CD4-positive, alpha-beta T cell treated with Interferon gamma for 1 hour (primary cell): ENCODE measurements at places on chromosomes 2 and 18.

DNA sequence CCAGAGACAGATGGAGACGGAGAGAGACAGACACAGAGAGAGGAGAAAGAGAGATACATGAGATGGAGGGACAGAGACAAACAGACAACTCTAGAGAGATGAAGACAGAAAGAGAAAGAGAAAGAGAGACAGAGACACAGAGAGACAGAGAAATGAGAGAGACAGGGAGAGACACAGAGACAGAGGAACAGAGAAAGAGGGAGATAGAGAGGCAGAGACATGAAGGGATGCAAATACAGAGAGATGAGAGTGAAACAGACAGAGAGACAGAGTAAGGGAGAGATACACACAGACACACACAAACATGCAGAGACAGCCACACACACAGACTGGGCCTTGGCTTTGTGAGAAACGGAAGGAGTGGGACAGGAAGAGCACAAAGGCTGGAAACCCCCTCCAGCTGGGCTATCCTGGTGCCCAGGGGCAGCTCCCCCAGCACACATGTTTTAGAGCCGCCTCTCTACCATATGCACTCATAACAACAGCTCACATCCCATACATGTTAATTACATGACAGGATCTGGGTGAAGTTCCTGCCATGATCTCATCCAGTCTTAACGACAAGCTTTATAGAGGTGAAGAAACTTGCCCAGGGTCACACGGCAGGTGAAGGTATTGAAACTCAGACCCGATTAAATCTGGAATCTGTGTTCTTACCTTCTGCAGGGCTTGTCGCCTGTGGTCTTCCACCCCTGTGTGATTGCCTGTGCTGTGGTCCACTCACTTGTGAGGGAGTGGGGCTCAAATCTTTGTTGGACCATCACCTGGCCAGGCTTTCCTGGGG is 32.4 kb downstream of the IL18R1 start:
- no peak for DNase-seq

DNA sequence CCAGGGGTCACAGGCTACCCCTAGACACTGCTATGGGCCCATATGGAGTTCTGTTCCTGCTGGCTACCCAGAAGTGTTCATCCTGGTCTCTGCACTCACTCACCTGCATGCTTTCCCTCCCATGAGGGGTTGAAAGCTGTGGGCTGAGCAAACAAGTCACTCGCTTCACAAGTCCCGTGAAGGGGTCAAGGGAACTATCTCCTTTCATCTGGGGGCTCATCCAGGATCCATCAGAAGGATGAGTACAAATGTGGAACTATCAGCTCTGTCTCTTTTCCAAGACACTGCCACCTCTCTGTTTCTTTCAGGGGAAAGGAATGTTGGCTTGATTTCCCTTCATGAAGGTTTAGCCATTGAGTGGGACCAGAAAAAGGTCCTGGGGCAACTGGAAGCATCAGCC is 21.7 kb downstream of the SULT1C4 start:
- DNase-seq: no peak

- DNase-seq: no peak
Observed at GRCh38 chr2:219116776-219117646, 43.6 kb downstream of the NHEJ1 start.

- DNase-seq: no peak
Observed at GRCh38 chr2:104914509-104914908, 60.6 kb downstream of the POU3F3 start.

DNA sequence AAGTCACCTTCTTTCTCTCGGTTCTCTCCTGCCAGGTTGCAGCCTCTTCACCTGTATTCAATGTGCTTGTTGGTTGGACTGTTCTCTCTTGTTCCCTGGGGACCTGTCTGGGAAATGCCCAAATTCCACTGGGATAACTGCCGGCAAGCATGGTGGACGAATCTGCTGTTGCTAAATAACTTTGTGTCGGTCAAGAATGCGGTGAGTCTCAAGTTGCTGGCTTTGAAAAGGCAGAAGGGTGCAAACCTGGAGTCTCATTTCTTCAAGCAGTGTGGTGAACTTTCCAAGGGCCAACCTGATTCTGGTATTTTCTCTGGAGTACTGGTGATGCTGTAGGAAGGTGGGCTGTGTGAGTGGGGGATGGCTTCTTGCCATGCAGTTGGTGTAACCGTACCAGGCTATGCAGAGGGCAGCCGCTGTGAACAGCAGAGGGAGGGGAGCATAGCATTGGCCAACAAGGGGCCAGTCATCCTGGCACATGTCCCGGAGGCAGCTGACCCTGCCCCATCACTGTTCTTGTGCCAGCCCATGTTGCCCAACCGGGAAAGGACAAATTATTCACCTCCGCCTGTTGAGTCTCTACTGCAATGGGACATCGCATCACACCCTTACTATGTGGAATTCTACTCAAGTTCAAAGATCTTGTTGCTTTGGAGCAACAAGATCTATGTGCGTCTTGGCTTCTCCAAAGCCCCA is 88.1 kb upstream of the SEC11C start:
- no peak for DNase-seq

DNA sequence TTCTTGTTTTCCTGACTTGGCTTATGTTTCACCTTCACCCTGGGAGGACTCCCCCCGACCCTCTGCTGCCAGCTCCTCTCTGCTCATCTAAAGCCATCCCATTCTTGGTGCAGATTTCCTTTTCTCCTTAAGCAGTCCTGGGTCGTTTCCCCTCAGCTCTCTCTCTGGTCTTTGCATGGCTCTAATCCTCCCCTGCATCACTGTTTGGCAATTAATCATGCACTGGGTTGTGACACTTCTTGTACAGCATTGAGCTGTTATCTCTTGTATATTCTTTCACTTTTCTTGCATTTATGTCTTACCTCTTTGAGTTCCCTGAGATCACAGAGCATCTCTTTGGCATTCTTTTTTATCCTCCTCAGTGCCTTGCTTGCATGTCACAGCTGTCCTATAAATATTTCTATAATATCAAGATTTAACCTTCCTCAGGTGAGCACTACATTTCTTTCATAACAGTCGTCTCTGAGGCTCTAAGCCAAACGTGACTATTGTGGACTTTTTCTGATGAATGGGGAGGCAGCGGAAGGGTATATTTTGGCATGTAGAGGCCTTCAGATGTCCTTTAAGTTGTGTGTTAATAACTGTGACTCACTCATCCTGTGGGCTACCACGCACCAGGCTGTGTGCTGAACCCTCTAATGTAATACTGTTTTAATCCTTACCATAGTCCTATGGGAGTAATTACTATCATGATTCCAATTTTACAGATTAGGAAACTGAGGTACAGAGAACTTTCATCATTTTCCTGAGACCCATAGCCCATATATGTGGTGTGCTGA is 507.5 kb downstream of the SLC4A3 start:
- DNase-seq: no peak

DNA sequence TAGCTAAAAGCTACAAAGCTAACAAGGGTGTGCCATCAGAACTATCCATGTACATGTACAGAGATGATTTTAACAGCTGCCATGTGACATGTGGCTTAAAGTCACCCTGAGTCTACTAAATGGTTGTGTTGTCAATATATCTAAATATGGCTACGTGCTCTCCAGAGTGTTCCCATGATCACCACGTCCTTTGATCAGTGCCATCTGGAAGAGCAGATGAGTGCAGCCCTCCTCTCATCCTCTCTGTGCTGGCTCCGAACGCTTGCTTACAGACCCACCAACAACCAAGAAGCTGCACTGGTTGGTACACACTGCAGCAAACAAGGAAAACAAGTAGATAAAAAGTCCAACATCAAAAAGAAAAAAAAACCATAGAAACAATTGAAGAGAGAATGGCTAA is 88.6 kb upstream of the NARS1 start:
- no peak for DNase-seq

GRCh38 chr18:21701621-21702020 is 3.0 kb downstream of the ABHD3 start:
- DNase-seq: no peak

DNA sequence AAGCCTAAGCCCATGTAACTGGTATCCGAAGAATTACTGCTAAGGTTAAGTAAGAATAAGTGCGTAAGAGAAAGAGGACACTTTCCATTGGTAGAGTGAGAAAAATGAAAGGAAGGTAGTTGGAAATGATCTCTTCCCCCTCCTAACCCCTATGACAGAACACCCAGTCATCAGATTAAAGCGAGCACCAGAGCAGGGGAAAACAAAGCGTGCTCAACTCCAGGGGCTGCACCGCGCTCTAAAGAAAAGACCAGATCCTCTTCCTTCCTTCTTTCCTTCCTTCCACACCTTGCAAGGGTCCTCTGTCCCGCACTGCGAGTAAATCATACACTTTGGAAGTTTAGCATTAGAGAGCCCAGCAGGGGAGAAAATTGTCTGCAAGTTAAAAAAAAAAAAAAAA is 971 bp upstream of the CDH7 start:
- no peak for DNase-seq

- DNase-seq: no peak
Observed at GRCh38 chr2:1681017-1681318, 63.3 kb downstream of the PXDN start.

DNA sequence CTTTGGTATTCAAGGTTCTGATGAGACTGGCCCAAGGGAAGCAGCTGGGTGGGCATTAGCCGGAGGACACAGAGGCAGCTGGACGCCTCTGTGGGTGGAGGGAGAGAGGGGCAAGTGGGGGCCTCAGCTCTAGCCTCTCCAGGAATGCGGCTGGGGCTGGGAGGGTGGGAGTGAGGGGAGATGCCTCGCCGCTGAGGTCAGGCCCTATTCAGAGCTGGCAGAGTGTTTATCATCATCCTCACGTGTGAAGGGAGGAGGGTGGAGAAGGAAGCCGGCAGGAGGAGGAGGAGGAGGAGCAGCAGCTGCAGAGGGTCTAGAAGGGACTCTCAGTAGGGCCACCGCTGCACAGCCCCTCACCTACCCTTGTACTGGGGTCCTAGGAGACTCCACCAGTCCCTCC is 43.1 kb downstream of the TNS1 start:
- no peak for DNase-seq

GRCh38 chr2:10332402-10333246 is 29.9 kb downstream of the HPCAL1 start:
- no peak for DNase-seq

DNA sequence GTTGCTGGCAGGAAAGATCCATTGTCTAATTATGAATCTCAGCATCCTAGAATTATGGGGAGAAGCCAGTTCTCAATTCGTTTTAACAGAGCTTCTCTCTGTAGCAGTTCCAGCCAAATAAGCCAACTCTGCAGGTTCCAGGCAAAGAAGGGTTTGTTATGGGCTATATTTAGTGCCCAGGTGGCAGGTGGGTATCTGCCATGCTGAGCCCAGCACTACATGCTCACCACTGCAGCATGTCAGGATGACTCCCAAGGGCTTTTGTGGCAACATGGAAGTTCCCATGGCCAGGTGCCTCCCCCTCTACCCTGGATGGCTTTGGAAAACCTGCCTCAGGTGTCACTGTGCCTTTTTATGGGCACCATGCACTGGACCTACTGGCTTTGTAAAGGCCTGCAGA is 137.7 kb upstream of the MSH6 start:
- no peak for DNase-seq

GRCh38 chr18:37299471-37300304 is 265.9 kb downstream of the CELF4 start:
- no peak for DNase-seq

DNA sequence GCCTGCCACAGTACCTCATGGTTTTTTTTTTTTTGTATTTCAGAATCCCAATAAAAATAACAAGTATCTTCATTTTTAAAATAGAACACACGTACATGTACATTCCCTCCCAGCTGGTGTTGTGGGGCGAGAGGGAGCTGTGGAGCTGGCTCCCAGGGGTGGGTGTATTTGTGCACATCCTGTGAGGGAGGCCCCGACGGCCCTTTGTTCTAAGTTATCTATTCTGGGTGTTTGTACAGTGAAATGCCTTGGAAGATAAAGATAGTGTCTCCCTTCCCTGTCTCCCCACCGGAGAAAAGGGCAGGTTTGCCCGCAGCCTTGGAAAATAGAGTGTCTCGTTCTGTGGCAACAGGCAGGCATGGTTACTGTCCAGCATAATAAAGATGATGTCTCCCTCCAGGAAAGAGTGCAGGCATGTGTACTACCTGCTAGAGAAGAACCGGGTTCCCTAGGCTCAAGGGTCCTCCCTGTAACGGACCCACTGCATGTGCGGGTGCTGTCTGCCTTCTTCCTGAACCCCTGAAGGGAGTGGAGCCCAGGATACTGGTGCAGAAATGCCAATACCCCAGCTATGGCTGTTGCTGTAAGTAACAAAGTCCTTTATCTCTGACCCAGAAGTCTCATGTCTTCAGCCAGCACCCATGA is 12.1 kb upstream of the ALLC start:
- DNase-seq: no peak

DNA sequence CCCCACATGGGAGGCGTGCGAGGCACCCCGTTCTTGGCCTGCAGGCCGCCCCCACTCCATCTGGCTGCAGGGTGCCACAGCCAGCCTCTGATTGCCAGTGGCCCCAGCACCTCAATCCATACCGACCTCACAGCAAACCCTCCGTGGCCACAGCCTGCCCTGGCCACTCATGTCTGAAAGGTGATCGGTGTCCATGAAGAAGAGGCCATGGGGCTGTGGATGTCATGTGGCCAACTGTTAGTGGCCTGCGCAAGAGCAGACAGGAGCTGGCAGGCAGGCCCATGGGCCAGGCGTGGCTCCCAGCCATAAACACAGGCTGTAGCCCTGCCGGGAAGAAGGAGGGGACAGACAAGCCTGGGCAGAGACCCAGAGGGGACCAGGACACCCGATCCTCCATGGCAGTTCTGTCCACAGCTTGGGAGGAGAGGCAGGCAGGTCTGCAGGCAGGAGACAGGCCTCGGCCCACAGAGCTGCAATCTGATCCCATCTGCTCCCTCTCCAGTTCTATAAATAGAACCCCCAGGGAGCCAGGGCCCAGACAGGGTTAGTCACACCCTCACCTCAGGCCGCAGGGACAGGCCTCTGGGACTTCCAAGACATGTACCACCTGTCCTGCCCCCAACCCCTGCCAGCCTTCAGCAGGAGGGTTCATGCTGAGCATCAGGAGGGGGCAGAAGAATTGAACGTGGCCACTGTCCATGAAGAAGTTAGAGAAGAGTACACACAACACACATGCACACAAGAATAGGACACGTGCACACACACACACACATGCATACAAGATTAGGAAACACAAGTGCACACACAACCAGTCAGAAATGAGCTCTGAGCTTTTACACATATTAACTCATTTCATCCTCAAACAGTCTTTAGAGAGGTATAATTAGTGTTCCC is 16.9 kb downstream of the STEAP3 start:
- no peak for DNase-seq

DNA sequence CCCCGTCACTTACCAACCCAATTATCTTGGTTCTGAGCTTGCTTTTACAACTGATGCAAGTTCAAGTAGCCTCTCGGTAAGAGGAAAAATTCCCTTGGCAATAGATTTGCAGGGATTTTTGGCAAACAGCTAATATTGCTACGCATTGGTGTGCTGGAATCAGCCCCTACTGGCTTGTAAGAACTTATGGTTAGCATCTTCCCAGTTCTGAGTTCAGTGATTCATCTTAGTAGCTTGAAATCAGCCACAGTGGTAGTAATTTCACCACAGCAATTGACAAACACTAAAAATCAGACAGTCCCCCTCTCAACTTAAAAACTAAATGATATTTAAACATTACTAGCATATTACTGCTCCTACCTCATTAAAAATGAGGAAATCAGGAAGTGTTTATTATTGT is 5.9 kb upstream of the RAX start:
- DNase-seq: no peak

GRCh38 chr18:52481116-52481515 is 141.1 kb downstream of the DCC start:
- no peak for DNase-seq
